Eye (tissue), 1 donor: ENCODE measurements at places on chromosomes 16 and 17.

DNA sequence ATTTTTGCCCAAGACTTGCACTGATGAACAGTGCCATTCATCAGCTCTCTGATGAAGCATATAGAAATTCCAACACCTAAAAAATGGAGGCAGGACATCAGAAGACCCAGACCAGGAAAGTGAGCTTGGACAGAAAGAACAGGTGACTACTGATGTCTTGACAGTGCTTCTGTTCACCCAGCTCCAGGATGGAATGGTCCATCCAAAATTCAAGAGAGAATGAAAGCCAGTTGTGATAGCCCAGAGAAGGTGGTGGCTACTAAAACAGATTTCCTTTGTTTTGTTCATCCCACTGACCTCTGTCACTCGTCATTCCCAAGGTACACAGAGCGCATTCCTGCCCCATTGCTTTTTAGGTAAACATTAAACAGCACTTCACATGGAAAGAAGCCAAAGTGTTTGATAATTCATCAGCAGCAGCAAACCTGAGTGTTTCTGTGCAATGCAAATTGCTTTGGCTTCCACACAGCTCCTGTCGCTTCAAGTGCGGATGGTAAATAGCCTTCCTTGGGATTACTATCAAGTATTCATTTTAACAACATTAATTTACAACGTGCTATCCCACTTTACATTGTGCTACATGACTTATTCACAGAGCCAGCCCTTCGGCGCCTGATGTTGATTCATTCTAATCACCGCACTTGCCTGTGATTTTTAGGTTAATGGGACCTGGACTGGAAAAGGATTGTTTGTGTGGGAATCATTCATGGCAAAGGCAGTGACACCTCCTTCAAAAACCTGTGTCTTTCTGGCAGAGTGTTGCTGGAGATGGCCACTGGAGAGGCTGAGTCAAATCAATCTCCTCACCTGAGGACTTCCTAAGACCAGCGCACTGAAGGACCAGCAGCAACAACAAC lies 65.1 kb upstream of the TOX3 start:
- no peak for DNase-seq

- no peak for DNase-seq
These were observed 103.9 kb downstream of the OR1D5 start for GRCh38 chr17:2959371-2960130.

- DNase-seq: no peak
These were observed 5.9 kb downstream of the KRT14 start for GRCh38 chr17:41580687-41581365.

- DNase-seq: no peak
These were observed 1.4 kb downstream of the BBS2 start for GRCh38 chr16:56518425-56518824.

- no peak for DNase-seq
These were observed 9.6 kb upstream of the AKAP10 start for GRCh38 chr17:19986941-19987861.

DNA sequence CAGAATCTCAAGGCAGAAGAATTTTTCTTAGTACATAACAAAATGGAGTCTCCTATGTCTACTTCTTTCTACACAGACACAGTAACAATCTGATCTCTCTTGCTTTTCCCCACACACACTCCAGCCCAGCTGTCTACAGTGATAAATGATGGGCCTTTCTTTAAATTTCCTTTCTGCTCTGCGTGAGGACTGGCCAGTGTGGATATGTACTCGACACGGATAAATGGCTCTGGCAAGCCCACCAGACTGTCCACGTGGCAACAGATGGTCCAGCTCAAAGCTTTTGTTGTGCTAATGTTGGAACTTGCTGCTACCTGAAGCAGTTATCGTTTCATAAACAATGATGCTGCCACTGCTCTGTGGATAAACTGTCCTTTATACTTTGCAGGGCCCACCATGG lies 410.7 kb downstream of the TMEM114 start:
- peak; percentile 12 for DNase-seq

DNA sequence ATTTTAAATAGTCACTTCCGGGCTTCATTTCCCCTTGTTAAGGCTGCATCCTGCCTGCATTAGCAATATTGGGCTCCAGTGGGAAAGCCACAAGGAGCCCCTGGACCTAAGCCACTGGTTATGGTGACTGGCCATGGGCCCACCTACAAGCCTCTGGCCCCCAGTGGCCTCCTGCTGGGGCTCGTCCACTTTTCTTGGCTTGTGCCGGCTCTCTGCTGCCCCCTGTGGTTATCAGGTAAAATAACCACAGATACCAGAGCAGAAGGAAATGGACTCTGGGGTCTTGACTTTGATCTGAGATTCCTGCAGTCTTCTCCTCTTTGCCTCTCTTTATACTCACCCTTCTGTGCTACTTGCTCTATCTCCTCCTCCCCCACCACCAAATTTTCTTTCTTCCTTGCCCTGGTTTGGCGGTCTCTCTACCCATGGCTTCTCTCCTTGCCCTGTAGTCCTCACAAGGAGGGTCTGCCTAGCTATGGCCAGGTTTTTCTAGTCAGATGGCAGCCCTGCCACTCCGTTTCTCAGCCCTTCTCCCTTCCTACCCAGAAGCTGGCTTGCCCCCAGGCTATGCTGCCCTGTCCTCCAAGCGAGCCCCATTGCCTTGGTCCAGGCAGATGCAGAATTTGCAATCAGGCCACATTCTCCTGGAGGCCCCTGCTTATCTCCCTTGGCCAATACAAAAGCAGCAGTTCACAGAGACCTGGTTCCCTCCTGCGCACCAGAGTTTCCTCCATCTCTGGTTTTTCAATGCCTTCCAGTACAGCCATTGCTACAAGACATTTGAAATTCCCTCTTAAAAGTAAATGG lies 82.9 kb upstream of the RCVRN start:
- DNase-seq: peak; percentile 55

DNA sequence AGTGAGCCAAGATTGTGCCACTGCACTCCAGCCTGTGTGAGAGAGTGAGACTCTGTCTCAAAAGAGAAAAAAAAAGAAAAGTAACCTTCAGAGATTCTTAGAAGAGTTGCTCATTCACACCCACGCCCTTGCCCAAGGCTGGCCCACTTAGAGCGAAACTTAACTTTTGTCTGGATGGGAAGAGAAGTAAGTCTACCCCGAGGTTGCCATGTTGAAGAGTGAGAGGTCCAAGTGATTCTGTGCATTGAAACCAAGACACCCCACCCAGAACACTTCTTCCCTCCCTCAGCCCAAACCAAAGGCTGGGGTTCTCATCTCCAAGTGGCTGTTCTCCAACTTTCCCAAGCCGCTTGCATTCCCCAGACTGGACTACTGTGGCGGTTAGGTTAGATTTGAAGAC lies 2.4 kb upstream of the CISD3 start:
- no peak for DNase-seq

DNA sequence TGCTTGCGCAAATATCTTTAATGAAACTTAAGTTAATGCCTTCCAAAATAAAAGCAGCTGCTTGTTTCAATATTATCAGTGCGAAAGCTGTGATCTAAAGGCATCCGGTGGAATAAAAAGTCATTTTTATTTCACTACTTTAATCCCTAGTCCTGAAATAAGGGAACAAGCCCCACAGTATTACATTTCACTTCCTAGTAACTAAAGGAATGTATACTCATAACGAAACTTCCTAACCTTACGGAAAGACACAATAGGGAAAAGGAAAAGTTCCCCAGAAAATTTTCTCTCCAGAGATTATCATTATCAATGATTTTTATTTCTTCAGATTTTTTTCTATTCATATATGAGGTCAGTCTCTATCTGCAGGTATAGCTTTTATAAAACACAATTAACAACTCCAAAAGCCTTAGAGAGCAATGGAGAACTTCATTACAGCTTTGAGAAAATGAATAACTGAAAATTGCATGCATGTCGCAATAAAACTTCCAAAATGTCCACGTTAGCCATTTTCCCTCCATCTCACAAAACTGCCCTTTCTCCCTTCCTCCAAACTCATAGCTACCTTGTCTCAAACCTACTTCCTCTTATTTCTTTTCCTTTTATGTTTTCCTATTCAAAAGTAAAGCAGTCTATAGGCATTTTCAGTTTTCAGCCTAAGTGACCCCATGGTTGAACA lies 154.3 kb upstream of the MED13 start:
- no peak for DNase-seq

GRCh38 chr17:48051706-48052486 lies 3.7 kb downstream of the NFE2L1 start:
- peak; percentile 55 for DNase-seq
